EH (cell line): ENCODE measurements at places on chromosomes 4 and X.

DNA sequence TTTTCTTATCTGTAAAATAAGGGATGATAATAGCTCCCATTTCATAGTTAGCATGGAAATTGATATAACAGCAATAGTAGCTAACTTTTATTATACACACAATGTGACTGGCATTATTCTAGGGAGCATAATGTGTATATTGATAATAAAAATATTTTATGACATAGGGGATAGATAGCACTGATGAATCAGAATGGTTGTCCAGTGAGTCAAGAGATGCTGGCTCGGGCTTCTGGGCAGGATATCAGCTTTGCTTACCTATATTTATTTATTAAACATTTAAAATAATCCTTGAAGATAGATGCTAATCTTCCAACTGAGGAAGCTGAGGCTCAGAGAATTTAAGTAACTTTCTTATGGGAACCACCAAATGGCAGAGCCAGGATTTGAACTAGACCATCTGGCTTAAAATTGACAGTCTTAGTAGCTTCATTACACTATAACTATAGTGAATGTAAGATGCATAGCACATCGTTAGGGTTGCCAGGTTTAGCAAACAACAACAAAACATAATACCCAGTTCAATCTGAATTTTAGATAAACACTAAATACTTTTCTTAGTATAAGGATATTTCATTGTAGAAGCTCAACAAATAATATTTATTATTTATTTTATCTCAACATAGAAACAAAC, 2.7 kb downstream of the AFP start:
- no peak for DNase-seq

DNA sequence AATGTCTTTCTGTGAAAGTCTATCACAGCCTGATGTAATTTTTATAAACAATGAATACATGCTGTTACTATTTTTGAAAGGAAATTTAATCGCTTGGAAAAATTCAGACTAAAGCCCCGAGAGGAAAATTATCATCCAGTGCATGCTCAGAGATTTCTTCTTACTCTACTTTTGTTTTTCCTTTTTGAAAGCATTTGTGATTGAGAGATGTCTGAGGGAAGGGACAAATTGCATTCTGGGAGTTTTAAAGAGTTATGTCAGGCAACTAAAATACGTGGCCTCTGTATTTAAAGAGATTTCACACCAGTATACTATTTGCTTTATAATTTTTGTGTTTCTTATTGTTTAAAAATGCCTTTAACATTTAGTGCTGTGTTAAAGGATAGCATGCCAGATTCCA, 1.4 kb upstream of the ZFX start:
- peak; percentile 26 for DNase-seq

DNA sequence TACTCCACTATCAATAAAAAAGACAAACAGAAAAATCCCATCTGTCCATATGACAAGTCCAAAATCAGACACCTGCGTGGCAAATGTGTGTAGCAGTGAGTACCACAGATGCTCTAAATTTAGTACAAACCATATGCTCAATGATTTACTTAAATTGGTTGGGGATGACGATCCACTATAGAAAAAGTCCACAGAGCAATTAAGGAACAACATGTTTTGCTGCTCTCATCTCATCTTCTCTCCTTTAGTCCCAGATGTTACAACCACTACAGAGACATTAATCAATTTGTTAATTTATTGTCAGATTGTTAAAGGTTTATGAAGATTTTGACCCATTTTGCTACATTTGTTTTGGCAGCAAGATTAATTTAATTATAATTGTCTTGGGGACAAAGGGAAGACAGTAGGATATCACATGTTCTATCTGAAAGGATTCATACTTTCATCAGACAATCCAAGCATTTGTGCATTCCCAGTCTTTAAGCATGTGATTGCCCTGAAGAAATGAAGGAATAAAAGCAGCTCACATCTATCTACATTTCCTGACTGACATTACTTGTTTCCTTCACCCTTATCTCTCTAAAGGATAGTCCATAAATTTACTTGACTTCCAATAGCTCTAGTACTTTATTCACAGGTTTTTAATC, 2268.1 kb downstream of the PCDH7 start:
- no peak for DNase-seq

- no peak for DNase-seq
Measured at GRCh38 chrX:134338527-134338926, 101.5 kb downstream of the CCDC160 start.

DNA sequence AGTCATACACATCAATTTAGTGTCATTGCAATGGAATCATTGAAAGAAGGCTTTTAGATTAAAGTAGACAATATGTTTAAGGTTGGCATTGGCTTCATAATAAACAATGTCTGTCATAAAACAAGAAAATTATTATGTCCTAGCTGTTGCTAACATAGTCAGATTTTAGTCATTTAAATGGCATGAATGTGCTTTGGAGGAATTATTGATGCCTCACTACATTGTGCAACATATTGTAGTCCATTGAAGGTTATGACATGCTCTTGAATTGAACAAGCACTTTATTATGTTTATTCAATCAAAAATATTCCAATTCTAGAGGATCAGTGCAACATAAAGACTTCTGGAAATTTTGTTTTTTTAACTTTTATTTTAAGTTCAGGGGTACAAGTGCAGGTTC, 489.8 kb upstream of the AMOT start:
- no peak for DNase-seq

DNA sequence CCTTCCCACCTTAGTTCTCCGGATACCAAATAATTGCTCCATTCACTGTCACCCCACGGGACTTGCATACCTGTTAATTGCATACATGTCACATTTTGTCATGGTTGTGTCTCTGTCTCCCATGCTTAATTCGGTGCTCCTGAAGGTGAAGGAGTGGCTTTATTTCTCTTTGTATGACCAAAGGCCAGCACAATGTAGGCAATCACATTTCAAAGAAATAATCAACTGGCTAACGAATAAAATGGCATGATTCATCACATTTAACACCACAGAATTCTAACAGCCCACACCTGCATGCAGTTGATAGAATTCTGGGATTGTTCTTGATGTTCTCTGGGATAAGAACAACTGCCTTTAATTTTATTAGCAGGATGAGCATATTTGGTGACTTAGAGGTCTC, 59.3 kb downstream of the ATXN3L start:
- DNase-seq = no peak

GRCh38 chrX:7244405-7244804, 96.5 kb upstream of the PUDP start:
- no peak for DNase-seq

DNA sequence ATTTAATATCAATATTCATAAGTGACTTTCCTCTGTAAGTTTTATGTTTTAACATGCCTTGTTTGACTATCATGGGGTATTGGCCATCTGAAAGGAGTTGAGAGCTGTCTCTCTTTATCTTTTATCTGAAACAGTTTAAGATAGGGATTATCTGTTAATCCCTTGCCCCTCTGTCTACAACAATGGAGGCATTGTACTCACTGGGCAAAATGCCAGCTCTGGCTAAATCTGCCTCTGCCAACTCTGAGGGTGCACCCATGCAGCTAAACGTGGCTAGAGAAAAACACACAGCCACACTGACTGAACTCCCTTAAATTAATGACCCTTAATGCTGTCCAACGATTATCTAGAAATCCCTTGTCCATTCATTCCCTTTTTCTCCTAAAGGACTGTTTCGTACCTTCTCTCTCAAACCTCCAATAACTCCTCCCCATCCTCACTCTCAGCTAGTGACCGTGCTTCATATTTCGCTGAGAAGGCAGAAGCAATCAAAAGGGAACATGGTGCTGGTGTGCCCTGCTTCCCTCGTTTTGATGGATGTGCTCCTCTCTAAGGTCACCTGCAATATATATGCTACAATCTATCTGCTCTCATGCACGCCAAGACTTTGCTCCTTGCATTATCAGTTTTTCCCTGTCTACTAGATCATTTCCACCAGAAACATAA, 10.3 kb downstream of the PHKA2 start:
- no peak for DNase-seq

DNA sequence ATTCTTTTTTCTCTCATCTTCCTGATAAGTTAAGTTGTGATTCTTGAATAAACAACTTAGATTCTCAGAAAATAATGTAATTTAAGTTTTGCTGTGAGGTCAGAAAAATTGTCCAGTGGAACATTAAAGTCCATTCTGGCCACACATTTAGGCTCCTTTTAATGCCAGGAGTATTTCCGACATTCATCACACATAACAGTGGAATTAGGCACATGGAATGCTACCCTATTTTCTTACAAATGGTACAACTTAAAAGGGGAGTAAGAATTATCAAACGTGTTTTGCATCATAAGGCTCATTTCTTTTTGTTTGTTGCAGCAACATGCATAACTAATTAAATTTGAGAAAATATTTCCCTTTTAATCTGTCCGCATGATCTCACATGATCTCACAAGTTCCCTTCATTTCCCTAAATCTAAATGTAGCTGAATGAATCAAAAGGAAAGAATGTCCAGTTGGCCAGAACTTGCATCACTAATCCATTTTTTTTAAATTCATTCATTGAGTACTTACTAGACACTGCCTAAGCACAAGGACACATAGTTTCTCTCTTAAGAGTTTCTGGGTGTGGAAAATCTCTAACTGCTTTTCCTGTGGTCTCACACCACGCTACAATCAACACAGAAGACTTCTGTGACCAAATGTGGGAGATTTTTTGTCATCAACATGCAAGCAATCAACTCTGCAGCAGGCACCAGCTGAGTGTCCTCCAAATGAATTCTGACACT, 22.0 kb downstream of the SPARCL1 start:
- peak; percentile 92 for DNase-seq

DNA sequence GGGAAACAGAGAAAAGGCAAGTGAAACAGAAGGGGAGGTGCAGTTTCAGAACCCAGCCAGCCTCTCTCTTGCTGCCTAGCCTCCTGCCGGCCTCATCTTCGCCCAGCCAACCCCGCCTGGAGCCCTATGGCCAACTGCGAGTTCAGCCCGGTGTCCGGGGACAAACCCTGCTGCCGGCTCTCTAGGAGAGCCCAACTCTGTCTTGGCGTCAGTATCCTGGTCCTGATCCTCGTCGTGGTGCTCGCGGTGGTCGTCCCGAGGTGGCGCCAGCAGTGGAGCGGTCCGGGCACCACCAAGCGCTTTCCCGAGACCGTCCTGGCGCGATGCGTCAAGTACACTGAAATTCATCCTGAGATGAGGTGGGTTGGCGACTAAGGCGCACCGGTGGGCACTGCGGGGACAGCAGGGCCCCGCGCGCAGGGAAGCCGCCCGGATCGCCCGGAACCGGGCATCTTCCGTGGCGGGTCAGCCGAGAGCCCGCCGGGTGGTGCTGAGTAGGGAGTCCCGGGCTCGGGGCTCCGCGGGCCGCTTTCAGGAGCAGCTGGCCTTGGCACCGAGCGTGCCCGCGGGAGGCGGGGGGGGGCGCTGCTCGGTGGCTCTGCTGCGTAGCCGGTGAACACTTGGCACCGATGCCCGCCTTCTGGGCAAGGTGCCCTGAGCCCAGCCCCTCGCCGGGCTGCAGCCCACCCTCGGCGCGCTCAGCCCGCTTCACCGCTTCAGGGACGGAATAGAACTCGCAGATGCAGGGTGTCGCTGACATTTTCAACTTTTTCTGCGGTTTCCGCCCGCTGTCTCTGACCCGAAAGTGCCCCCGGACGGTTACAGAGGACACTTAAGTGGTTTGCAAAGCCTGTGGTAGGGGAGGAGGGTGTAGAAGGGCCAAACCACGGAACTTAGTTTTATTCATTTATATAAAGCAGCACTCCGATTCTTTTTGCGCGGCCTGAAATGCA, at the start of gene CD38:
TSS of gene CD38 (plus strand) at position 40 of the 953 bp plus-strand sequence. CDS start at position 127, 87 bp downstream.
- peak; percentile 38 for DNase-seq

GRCh38 chr4:73662709-73663546, 42.7 kb upstream of the RASSF6 start:
- peak; percentile 73 for DNase-seq

- peak; percentile 79 for DNase-seq
Measured at GRCh38 chr4:185573651-185574199, 38.4 kb upstream of the PDLIM3 start.

DNA sequence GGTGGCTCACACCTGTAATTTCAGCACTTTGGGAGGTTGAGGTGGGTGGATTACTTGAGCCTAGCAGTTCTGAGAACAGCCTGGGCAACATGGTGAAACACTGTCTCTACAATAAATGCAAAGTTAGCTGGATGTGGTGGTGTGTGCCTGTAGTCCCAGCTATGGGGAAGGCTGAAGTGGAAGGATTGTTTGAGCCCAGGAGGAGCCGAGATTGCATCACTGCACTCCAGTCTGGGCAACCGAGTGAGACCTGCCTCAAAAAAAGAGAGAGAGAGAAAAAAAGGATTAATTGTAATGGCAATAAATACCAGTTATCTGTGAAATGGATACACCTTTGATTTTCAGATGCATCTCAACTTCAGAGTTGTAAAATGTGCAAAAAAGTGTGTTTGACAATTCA, 58.8 kb downstream of the SPRY1 start:
- no peak for DNase-seq

- no peak for DNase-seq
Measured at GRCh38 chrX:41822892-41823291, 98.9 kb downstream of the GPR82 start.

DNA sequence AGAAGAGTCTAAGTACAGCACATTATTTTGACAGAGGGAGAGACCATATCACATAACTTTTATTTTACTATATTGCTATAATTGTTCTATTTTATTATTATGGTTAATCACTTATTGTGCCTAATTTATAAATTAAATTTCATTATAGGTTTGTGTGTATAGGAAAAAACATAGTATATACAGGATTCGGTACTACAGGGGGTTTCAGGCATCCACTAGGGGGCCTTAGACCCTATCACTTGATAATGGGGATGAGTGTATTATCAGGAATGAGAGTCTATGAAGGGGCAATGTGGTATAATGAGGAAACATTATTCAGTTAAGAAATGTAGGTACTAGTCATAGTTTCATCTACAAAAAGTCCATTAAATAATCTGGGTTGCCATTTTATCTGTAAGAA, 833.1 kb downstream of the C4orf33 start:
- no peak for DNase-seq

DNA sequence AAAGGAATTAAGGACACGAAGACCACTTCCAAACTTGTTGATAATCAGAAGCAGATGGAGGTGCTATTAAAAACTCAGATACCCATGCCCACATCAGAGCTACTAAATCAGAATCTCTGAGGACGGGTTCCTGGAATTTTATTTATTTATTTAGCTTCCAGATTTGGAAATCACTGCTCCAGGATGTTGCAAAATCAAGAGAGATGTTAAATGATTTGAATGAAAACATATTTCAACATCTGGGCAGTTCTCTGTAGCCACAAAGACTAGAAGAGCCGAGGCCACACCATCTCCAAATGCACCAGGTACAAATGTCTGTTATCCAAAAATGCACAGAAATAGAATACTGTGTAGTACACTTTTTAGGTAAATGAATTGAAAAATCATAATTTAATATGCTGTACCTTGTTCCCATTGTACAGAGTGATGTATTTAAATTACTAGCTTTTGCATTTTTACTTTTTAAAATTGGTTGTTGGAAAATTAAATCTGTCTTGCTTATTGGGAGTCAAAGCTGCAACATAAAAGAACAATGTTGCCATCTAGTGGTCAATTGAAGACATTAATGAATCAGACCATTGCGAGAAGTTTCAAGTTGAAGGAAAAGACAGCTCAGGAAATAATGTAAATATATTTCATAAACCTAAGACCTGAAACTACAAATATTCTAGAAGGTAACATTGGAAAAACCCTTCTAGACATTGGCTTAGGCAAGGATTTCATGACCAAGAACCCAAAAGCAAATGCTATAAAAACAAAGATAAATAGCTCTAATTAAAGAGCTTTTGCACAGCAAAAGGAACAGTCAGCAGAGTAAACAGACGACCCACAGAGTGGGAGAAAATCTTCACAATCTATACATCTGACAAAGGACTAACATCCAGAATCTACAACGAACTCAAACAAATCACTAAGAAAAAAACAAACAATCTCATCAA, 151.3 kb upstream of the TTC29 start:
- peak; percentile 63 for DNase-seq
